Chondrocyte (in vitro differentiated cells): ENCODE measurements at places on chromosomes 5 and 9.

GRCh38 chr5:145587710-145588109 lies 247.4 kb downstream of the PRELID2 start:
- no peak for DNase-seq

- DNase-seq = no peak
These were observed 181.3 kb upstream of the TUT7 start for GRCh38 chr9:86535406-86535915.

GRCh38 chr5:117519957-117520500 lies 945.4 kb upstream of the SEMA6A start:
- no peak for DNase-seq

DNA sequence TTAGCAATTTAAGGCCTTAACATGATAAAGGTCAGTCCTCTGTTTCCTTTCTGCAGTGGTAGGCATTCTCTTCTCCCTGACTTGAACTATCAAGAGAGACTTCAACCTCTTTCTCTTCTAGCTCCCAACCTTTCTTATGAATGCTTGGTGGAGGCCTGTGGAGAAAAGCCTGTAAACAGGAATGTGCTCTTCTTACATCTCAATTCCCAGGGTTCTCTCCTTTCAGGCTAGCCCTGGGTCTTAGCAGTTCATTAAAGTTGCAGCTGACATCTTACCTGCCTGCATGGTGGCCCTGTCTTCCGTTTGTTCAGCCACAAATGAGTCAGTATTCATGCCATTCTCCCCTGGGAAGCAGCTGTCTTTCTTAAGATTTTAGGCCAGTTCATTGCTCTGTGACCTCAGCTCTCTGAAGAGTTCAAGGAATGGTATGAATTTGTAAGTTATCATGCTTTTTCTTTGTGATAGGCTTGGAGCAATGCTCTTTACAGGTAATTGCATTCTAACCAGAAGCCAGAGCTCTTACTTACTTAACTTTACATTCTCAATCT lies 77.8 kb downstream of the ADCY2 start:
- DNase-seq = no peak

GRCh38 chr9:38062498-38063362 lies 6.3 kb downstream of the SHB start:
- no peak for DNase-seq

GRCh38 chr9:73167614-73168013 lies 15.9 kb downstream of the ANXA1 start:
- DNase-seq = no peak

DNA sequence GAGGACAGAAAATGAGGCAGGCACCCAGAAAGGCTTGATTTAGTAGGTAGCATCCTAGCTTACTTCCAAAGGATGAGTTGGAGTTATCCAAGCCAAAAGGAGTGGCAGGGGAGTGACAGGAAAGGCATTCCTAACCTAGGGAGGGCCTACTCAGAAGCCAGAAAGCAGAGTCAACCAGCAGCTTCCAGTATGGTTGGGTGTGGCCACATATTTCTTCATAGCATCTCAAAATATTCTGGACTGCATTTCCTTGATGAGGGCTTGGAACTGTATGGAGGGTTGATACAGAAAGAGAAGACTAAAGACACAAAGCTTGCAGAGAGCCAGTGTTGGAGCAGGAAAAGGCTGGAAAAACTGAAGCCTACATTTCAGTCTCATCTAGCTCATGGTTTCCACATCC lies 656.8 kb upstream of the DMAC1 start:
- DNase-seq = no peak

DNA sequence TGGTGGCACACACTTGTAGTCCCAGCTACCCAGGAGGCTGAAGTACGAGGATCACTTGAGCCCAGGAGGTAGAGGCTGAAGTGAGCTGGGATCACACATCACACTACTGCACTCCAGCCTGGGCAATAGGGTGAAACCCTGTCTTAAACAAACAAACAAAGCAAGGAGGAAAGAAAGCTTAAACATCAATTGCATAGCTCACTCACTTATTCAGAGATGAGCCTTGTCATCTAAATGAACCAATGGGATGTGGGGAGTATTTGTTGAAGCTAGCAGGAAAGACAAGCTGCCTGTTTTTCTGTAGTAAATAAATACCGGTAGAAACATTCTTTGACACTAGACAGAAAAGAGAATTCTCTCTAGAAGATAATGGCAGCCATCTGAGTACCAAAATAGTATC lies 161.0 kb upstream of the SLC12A2 start:
- DNase-seq = no peak

- DNase-seq = no peak
These were observed 47.7 kb upstream of the FCN1 start for GRCh38 chr9:134965411-134965810.

- no peak for DNase-seq
These were observed 129.7 kb upstream of the RAD23B start for GRCh38 chr9:107153336-107153735.

- DNase-seq = no peak
These were observed 79.4 kb downstream of the SH3GL2 start for GRCh38 chr9:17658237-17658636.

- DNase-seq = no peak
These were observed 225.9 kb upstream of the PCSK5 start for GRCh38 chr9:75664597-75664996.

GRCh38 chr9:37788332-37788731 lies 3.5 kb upstream of the EXOSC3 start:
- DNase-seq = no peak

DNA sequence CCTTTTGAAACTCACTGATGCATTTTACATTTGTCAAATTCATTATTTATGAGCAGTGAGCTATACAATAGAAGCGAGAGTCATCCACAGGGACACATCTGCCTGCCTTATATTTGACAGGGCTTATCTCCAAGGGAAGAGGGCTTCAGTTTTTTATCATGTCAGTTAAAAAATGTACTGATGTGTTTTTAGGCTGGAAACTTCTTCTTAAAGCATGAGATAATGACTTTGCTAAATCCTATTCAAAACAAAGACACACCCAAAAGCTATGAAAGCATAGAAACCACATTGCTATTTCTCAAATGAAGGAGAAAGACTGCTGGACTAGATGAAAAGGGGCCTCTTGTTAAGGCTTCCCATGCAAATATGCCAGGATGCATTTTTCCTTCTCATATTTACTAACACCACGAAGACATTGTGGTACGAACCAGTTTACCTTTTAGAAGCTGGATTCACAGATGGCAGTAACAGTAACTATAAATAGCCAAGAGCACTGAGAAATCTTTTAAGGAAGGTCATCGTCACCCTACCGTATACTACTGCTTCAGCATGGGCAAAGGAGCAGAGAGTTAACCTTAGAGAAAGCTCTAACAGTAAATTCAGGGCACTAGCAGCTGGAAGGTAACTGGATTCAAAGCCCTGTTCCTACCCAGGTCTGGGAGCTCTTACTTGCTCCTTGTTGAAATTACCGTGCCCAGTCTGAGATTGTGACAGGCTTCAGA lies 86.3 kb upstream of the IFNK start:
- DNase-seq = no peak

DNA sequence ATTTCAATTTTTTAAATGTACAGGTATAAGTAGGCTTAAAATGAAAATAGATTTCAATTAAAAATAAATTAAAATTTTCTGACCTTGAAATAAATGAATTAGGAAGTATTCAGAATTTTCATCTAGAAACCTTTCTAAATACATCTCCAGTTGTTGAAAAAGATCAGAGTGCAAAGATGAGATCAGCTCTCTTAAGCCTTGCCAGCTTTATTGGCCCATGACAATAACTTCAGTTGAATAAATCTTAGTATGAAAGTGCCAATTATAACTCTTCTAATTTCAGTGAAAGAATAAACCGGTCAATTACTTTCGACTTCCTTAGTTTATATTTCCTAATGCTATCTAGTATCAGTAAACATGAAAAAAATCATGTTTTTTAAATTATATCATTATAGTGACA lies 117.4 kb downstream of the FBXL17 start:
- no peak for DNase-seq

DNA sequence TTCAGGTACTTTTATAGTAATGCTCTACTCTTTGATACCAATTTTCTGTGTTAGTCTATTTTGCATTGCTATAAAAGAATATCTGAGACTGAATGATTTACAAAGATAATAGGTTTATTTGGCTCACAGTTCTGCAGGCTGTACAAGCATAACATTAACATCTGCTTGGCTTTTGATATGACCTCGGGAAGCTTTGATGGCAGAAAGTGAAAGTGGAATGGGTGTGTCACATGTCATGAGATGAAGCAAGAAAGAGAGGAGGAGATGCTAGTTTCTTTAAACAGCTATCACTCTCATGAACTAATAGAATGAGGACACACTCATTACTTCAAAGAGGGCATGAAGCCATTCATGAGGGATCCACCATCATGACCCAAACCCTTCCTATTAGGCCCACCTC lies 270.9 kb upstream of the IL12B start:
- no peak for DNase-seq

DNA sequence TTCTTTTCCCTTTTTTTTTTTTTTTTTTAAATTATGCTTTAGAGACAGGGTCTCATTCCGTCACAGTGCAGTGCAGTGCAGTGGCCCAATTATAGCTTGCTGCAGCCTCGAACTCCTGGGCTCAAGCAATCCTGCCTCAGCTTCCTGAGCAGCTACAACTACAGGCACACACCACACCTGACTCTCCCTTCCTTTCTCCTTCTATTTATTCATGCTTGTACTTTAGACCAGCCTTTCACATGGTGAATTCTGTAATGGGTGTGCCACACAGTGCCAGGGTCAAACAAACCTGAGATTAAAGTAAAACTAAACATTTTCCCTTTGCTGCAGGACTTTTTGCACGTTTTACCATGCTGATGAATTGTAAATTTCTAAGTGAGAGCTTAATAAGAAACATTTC lies 8.0 kb downstream of the SH3RF2 start:
- DNase-seq = no peak

GRCh38 chr5:154202379-154203260 lies 12.1 kb downstream of the GALNT10 start:
- DNase-seq = no peak

DNA sequence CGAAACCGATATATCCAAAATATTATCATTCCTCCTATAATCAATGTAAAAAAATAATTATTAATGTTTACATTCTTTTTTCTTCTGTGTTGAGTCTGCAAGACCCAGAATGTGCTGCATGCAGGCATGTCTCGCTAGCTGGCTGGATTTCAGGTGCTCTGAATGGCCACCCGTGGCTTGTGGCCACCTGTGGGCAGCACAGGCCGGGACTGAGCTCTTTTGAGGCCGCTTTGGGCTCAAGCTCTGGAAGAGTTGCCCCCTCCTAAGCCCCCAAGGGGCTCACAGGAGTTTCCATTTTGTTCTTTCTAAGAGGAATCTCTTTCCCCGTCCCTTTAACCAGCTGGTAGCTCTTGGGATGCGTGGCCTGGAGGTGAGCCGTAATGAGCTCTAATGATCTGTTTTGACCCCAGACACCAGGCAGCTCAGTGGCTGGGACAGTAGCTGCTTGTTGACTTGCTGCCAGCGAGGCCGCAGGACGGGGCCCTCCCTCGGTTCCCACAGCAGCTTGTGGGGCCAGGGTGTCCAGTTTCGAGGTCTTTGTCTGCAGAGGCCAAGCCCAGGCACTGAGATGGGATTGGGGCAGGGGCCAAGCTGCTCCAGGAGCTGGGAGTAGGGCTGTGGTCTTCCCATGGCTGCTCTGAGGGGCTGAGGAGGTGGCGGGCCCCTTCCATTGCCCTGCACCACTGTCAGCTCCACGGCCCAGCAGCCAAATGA lies 20.8 kb downstream of the ASS1 start:
- no peak for DNase-seq

- peak; percentile 42 for DNase-seq
These were observed 41.2 kb downstream of the WDR36 start for GRCh38 chr5:111133436-111133751.

GRCh38 chr9:125942125-125942524 lies 195.0 kb downstream of the PBX3 start:
- no peak for DNase-seq

DNA sequence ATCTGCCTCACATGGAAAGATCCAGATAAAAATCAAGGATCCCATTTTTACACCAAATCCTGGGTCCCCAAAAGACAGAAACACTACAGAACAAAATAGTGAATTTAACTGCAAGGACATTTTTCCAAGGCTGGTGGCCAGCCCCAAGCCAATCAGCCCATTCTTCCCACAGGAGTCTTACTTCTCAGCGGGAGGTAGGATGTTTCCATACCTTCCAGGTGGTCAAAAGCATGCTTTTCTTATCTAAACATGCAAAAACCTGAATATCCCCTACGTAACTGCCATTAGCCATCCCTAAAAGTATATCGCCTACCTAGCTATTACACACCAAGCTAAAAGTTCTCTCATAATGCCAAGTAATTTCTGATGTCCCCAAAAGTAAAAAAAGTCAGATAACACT lies 20.6 kb downstream of the TMEM161B start:
- no peak for DNase-seq

GRCh38 chr5:136699651-136700050 lies 334.3 kb upstream of the TRPC7 start:
- DNase-seq = no peak
